ENCODE measurements at places on chromosomes 5 and 9.

GRCh38 chr5:180193749-180194375, 15.1 kb downstream of the RASGEF1C start:
- no peak for DNase-seq

DNA sequence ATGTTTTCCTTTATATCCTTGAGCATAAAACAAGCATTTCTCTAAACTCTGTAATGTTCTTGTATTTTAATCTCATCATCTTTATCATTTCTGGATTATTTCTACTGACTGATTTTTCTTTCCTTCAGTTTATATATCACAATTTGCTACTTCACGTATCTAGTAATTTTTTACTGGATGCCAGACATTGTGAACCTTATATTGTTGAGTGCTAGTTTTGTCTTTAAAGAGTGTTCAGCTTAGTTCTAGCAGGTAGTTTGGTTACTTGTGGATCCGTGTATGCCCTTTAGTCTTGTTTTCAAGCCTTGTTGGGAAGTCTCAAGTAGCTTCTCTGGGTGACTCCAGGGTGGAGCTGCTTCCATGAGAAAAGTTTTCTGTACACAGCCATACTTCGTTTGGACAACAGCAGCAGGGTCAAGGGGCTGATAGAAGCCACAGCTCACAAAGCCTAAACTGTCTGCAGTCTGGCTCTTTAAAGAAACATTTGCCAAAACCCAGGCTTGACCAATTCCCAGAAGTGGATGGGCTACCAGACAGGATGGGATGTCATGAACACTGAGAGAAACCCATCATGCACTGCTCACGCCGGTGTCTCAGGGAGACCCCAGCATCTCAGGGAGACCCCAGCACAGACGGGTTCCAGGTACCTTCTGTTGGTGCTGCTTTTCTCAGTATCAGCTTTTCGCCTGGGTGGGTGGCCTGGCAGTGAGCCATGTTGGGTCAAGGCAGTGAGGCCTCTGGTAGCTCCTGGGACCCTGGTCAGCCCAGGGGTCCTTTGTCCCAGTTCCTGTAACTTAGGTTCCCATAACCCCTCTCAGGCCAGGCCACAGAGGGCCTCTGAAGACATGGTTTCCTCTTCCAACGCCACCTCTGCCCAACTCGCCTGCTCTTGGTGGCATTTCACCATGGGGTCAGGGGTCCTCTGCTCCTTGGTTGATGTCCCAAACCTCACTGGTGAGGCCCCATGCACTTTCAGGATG, 29.1 kb downstream of the TRIP13 start:
- DNase-seq: no peak

DNA sequence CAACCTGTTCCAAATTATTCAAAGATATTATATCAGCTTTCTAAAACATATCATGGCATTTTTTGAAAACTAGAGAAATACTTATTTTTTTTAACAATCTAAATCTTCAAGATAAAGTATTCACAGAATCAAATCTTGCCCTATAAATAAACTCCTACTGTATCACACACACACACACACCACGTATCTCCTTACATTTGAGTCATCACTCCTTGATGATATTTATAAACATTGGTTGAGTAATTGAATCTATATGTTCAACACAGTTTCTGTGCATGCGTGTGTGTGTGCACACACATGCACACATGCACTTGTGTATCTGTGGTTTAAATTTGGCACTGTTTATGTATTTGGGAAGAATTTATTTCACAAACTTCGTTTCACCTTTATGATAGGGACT, 1716.4 kb downstream of the EFNA5 start:
- DNase-seq: no peak

DNA sequence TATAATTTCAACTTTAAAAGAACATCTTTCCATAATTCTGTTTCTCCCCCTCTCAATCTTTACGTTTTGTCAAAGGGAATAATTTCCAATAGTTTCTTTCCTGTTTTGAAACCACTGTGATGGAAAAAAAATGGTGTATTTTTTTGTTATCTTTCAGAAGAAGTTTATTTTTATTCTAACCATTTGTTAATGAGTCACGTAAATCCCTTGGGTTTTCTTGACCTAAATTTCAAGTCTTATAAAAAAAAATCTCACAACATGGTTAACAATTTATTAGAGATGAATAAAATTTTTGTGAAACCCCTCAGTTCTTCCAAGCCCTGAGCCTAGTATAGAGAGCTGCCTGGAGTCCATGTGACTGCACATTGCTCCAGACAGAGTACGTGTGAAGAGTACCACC, 106.1 kb upstream of the FBXL17 start:
- no peak for DNase-seq

DNA sequence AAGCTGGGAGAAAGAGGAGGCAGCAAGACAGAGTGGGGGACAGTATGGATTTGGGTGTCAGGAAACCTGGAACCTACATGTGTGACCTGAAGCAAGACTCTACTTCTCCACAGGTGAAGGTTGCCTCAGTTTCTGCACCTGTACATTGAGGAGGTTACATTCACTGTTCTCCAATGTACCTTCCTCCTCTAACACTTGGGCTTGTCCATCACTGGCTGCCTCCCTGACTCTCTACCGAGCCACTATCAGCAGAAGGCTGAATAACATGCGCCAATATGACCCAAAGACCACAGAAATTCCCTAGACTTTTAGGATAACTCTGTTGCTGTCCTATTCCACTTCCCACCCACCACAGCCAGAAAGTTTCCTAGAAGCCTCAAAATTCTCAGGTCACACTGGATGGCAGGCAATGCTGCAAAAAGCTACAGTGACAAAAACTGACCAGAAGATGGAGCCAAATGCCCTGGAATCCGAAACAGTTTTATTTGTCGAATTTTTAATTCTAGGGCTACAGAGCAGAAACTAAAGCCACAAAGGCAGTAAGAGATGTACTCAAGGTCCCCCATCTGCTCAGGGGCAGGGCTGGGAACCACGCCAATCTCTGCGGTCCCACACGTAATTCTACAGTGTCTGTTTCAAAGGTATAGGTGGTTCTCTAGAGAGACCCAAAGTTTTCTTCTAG, 64.4 kb downstream of the FAM114A2 start:
- DNase-seq: no peak

DNA sequence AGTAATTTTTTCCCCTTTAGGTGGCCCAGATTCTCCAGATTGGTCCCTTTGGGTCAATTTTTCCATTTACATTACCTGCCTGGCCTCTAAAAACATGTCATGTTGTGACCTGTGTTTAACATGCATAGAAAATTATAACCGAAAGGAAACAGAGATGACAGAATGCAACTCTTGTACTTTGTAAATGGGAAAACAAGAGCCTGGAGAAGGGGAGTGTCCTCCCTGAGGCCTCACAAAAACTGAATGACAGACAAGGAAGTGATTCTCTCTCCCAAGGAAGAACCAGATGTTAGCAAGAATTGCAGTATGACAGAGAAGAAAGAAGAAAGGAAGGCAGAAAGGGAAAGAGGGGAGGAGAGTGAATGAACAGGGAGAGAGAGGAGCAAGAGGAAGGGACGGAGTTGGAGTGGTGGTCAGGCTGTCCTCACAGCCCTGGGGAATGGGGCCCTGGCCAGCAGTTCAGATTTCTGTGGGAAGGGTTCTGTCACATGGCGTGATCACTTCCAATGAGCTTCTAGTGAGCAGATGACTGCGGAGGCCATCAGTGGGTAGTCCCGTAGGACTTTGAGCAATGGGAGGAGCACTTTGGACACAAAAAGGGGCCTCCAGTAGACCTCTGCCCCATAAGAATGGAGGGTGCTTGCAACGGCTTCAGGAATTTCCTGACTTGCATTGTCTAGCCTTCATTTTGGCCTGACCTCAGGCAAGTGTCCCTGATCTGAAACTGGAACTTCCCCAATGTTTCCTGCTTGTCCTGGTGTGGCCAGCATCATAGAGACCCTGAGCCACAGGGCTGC, 31.6 kb downstream of the ABLIM3 start:
- no peak for DNase-seq

GRCh38 chr9:82495884-82496777, 507.6 kb downstream of the SPATA31D1 start:
- no peak for DNase-seq

DNA sequence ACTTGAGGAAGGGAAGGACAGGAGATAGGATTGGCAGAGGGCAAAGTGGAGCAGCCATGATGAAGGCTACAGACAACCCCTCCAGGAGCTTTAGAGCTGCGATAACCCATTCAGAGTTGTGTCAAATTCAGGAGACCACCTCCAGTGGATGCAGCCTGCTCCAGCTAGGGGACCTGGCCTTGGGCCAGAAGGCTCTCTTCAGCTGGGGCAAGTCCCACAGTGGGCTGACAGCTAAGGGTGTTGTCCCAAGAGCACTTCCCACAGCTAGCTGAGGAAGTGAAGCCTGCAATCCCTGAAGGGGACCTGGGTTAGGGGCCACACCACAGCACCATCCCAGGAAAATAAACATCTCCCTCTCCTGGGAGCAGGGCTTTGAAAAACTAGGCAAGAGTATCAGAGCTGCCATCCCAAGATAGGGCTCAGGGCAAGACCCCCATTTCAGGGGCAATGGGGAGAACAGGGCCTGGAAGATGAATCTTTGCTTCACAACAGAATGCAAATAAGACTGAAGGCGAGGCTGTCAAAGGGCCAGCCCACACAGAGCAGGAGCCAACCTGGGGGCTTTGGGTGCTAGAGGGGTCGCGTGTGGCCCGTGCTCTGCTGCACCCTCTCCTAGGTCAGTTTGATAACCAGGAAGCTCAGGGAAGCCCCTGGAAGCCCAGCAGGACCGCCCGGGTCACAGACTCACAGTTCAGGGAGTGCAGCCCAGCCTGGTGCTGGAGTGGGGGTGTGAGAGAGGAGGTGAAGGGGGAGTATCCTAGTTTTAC, 19.3 kb upstream of the DAPK1 start:
- no peak for DNase-seq

DNA sequence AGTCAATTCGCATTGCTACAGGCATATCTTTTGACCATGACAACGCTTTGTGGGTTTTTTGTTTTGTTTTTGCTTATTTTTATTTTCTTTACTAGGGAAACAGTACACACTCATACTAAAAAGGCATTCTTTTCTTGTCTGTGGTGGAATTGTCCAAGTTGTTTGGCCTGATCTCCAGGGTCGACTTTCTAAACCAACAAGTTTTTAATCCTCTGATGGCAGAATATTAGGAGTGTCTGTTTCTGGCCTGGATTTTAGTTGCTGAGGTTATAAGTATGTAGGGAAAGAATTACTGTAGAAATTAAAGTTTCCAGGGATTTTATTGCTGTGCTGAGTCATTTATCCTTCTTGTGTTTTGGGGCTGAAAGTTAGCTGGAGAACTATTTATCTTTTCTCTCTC, 218.5 kb downstream of the TAF11L14 start:
- no peak for DNase-seq

DNA sequence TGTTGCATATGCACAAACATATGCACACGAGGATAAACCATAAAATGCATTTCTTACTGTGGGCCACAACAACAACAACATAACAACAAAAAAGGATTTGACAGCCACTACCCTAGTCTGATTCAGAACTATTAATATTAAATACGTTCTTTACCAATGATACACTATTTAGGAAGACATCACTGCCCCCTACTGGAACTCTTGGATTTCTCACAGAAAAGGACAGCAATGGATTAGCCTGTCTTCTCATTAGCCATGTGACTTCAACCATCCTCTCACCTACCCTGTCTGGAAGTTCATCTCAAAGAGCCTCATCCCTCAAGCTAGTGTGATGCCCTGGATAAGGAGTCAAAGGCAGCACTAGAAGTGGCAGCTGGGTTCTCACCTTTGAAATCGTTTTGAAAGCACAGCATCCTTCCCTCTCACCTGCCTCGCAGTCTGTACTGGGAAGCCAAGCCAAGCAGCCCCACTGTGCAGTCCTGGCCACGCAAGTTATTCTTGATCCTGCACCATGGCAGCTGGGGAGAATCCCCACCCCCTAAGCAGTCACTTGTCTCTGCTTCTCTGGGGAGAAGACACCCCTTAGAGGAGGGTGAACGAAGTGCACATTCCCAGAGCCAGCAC, 64.6 kb downstream of the SH3TC2 start:
- DNase-seq: peak; percentile 37

DNA sequence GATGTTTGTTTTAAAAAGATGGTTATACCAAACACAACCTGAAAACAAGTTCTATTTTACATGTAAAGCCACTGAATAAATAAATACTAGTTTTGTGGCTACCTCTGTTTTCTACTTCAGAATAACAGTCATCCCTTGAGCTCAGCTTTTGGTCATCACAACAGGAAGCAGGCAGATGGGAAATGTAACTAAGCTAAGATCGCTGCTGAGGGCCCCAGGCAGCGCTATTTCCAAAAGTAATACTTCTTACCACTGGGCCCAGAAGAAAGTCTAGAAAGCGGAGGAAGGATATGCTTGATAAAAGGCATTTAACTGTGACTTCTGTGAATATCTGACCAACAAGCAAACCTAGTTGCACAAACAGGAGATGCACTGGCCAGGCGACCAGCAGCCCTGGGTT, 61.4 kb downstream of the SERINC5 start:
- no peak for DNase-seq

DNA sequence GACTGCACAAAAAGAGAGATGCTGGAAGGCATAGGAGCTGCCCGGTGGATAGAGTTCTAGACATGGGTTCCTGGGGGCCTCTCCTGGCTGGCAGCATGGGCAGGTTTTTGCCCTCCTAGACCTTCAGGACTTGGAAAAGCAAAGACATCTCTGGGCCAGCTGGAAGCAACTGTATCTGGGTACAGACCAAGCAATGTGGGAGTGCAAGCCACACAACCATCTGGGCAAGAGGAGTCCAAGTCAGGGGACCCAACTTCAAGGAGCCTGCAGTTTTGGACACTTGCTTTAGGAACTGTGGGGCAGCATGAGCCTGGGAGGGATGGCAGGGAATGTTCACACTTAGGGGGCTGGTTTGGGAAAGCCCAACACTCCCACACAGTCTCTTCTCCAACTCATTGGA, 323.3 kb downstream of the GADD45G start:
- DNase-seq: no peak

DNA sequence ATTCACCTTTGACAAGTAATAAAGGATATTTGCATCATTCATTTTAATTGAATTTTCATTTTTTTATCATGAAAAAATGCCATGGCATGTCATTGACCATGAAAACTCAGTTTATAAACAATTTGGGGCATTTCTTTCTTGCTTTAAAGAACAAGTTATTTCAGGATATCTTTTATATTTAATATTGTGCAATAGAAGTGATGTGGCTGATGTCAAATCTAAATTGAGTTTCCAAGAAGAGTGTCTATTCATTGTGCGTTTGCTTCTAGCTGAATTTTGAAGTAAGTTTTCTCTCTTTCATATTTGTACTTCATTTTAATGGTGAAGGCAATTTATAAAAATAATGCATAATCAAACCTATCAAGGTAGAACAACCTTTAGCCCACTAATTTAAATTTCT, 30.5 kb downstream of the MACIR start:
- DNase-seq: no peak

DNA sequence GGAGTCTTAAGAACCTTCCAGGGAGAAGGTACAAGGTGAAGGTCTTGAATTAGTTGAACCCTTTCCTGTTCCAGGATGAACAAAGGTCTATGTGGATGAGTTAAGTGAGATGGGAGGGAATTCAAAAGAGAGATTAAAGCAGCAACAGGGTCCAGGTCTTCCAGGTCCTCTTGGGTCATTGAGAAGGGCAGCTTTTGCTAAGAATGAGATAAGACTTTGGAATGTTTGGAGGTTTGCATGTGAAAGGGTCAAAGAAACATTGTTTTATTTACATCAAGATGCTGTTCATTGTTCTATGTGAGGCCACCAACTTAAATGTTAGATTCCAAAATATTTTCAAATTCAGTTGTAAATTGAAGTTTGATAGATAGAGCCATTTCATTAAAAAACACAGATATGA, 463.9 kb downstream of the ANXA1 start:
- no peak for DNase-seq

All from cerebellar nuclear complex (tissue), 1 donor.